Osteoblast (primary cell): ENCODE measurements at places on chromosomes 13 and 19. TPM values are rescaled to one million over a fixed set of nuclear protein-coding genes. Genes with fewer than 3 reads are reported as not detected.

Gene NPAS1
- total RNA-seq, result 0.72 and 1.2 TPM in 2 replicates

Gene MATK
- total RNA-seq, result not detected in 2 replicates

Gene AXL
- total RNA-seq, result 355 and 368 TPM in 2 replicates

DNA sequence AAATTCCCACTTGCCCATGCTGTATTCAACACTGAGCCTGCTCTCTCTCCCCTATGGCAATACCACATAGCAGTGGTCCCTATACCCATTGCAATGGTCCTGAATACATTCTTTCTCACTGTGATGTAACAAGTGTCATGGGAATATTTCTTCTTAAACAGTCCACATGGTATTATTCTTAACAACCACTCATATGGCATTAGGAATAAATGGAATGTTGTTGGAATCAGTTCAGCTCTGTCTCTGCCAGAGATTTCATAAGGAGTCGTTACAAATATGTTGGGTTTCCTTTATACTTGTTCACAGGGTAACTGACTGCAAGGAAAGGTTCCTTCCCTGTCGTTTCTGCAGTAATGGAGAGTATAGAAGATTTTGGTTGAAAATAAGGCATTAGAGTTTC, 128.3 kb upstream of the SPATA13 start:
- no peaks in the 10 kb centered on the region for H3K27me3 ChIP-seq
- peaks cover 38% of the 10 kb centered on the region for H3K4me1 ChIP-seq
- no peaks in the 10 kb centered on the region for H3K36me3 ChIP-seq
- H3K4me3 ChIP-seq, result peak overlapping the region; percentile 24

DNA sequence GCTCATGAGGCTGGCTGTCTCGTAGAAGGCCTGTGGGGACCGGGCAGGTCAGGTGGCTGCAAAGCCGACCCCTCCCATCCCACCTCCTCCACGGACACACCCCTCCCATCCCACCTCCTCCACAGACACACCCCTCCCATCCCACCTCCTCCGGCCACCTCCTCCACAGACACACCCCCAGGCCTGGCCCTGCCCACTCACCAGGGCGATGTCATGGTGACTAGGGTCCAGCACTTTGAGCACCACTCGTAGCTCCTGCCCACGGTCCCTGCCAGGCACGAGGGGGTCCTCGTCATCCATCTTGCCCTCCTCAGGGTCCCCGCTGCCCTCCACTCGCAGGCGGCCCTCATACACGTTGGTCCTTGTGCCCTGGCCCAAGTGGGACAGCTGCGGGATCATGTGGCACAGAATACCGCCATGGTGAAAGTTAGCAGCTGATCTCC, 18.8 kb downstream of the TYK2 start:
- no peak overlapping the region for H3K27ac ChIP-seq
- no peaks in the 10 kb centered on the region for H3K27me3 ChIP-seq
- H3K4me1 ChIP-seq, result no peaks in the 10 kb centered on the region
- DNase-seq, result peak; percentile 71
- H3K4me3 ChIP-seq, result no peak overlapping the region
- H3K36me3 ChIP-seq, result peaks cover 38% of the 10 kb centered on the region

DNA sequence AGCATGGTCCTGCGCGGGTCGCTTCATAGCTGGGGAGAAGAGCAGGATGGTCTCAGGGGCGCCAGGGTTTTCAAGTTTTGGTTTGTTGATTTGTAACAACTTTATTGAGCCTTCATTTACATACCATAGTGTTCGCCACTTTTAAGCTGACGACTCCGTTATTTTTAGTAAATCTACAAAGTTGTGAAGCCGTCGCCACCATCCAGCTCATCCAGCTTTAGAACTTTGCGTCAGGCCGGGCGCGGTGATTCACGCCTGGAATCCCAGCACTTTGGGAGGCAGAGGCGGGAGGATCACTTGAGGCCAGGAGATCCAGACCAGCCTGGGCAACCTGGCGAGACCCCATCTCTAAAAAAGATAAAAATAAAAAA, 404 bp downstream of the C19orf44 start:
- H3K4me3 ChIP-seq, result peak overlapping the region; percentile 93
- H3K36me3 ChIP-seq, result peaks cover 6% of the 10 kb centered on the region
- H3K4me1 ChIP-seq, result peaks cover 4% of the 10 kb centered on the region
- peak overlapping the region; percentile 94 for H3K27ac ChIP-seq
- no peaks in the 10 kb centered on the region for H3K27me3 ChIP-seq

Gene RASAL3
- total RNA-seq, result under 0.01 TPM in 2 replicates

- no peaks in the 10 kb centered on the region for H3K36me3 ChIP-seq
- no peaks in the 10 kb centered on the region for H3K27me3 ChIP-seq
- H3K4me3 ChIP-seq, result no peak overlapping the region
- peak; percentile 68 for DNase-seq
- H3K4me1 ChIP-seq, result peaks cover 12% of the 10 kb centered on the region
Observed at GRCh38 chr19:49746206-49746958, 16.7 kb downstream of the TSKS start.

GRCh38 chr19:46785980-46786235, 2.5 kb downstream of the SLC1A5 start:
- H3K27ac ChIP-seq, result peak overlapping the region; percentile 97
- peak overlapping the region; percentile 80 for H3K4me3 ChIP-seq
- H3K36me3 ChIP-seq, result peaks cover 40% of the 10 kb centered on the region

DNA sequence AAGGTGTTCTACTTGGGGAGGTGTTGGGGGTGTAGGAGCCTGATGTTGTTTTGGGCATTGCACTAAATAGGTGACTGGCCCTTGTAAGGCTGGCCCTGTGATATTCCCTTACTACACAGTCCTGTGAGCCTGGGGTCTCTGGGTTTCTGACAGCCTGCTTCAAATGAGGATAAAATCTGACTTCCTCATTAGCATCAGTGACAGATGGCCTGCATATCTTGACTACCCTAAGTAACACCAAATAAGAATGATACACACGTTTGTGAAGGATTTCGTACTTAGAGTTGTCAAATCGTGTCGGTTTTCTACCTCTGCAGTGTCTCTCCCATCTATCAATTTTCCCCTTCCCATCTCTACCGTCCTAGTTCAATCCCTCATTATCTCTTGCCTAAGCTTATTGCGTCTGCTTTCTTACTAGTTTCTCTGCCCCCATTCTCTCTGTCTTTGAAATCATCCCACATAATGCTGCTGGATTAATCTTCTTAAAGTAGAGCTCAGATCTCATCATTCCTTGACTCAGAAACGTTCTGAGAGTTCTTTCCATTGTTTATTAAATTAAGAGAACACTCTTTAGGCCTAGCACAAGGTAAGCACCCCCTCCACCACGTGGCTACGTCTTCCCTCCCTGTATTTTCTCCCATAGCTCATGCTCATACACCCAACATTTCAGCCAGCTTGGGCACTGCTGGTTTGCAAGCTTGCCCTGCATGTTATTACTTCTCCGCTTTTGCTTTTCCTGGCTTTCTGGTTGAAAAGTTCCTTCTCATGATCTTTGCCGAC, 26.2 kb upstream of the CNMD start:
- no peaks in the 10 kb centered on the region for H3K27me3 ChIP-seq
- H3K4me3 ChIP-seq, result no peak overlapping the region
- no peak for DNase-seq

Gene XPO4
- total RNA-seq, result 19.5 and 20.6 TPM in 2 replicates

Gene NCCRP1
- total RNA-seq, result not detected in 2 replicates

- no peak overlapping the region for H3K27ac ChIP-seq
- no peaks in the 10 kb centered on the region for H3K27me3 ChIP-seq
- H3K4me3 ChIP-seq, result no peak overlapping the region
Observed at GRCh38 chr13:22773465-22773864, 407.3 kb upstream of the SGCG start.

DNA sequence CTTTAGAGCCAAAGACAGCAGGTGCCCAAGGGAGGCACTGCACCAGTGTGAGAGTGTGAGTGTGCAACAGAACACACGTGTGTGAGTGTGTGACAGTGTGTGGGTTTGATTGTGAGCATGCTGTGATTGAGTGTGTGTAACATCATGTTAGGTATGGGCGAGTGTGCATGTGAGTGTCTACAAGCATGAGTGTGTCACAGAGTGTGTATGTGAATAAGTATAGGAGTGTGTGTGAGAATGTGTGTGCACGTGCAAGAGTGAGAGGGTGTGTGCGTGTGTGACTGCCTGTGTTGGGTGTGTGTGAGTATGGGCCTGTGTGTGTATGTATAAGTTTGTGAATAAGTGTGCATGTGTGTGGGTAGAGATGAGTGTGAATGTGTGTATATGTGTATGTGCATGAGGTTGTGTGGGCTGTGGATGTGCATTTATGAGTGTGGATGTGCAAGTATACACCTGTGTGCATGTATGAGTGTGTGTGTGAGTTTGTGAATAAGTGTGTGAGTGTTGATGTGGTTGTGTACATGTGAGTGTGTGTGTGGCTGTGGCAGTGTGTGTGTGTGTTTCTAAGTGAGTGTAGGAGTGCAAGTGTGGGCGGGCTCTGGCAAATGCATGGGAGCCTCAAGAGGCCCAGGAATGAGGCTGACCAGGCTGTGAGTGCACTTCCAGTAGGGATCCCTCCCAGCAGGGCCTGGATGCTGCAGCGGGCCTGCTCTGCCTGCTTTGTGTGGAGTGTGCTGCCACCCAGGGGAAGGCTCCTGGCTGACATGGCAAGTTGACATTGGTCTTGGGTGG, 198.4 kb downstream of the COL4A1 start:
- no peaks in the 10 kb centered on the region for H3K27me3 ChIP-seq
- no peak overlapping the region for H3K27ac ChIP-seq
- peaks cover 24% of the 10 kb centered on the region for H3K4me1 ChIP-seq

DNA sequence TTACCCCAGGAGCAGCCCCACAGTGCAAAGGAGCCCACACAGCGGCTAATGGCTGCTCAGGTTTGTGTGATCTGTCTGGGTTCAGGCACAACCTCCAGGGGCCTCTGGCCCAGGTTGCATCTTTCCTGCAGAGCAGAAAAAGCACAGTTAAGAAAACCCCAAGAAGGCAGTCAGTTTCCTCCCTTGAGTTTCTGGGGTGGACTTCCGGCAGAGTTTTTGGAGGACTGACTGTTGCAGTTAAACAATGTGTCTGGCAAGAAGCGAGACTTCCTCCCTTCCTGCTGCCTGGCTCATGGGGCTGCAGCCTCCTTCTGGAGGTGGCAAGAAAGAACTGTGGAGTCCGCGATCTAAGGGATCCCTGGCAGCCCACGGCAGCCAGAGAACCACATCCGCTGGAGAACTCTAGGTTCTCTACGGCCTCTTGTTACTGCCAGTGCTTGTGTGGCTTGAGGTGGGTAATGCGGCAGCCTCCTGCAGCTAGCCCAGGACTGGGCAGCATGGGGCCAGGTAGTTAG, 114.4 kb downstream of the ZDHHC20 start:
- H3K4me1 ChIP-seq, result no peaks in the 10 kb centered on the region
- H3K27me3 ChIP-seq, result no peaks in the 10 kb centered on the region
- DNase-seq, result no peak
- H3K36me3 ChIP-seq, result no peaks in the 10 kb centered on the region

Gene RDH8
- total RNA-seq, result not detected in 2 replicates

Gene ZNF880
- 18.5 and 27.1 TPM in 2 replicates for total RNA-seq

Gene CRX
- total RNA-seq, result not detected in 2 replicates

- DNase-seq, result no peak
- H3K36me3 ChIP-seq, result no peaks in the 10 kb centered on the region
- H3K27ac ChIP-seq, result no peak overlapping the region
- H3K4me3 ChIP-seq, result no peak overlapping the region
- H3K4me1 ChIP-seq, result no peaks in the 10 kb centered on the region
Observed at GRCh38 chr13:70896136-70896535, 787.9 kb upstream of the KLHL1 start.

Gene TARM1
- not detected in 2 replicates for total RNA-seq

DNA sequence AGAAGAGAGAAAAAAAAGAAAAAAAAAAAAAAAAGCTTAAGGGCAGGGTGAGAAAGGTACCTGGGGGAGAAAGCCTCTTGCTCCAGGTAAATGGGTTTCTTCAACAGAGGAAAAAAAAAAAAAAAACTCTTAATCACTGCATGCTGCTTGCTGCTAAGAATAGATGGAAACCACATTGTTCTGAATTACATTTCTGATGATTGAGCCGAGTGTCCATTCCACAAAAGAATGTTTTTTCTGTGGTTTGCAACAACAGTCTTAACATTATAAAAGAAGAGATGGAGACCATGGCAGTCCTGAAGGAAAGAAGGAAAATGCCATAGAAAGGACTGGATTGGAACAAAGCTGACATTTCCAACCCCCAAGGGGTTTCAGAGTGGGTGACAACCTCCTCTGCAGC, 1312.7 kb downstream of the SLITRK1 start:
- no peak overlapping the region for H3K27ac ChIP-seq
- H3K4me1 ChIP-seq, result no peaks in the 10 kb centered on the region
- H3K4me3 ChIP-seq, result no peak overlapping the region
- no peaks in the 10 kb centered on the region for H3K27me3 ChIP-seq
- no peak for DNase-seq

Gene FGF21
- not detected in 2 replicates for total RNA-seq

Gene MIR17HG
- total RNA-seq, result 3.2 and 4.0 TPM in 2 replicates

Gene SLC15A1
- total RNA-seq, result not detected in 2 replicates

- DNase-seq, result peak; percentile 99
- H3K27me3 ChIP-seq, result no peaks in the 10 kb centered on the region
- H3K27ac ChIP-seq, result peak within 1 kb of the TSS; percentile 15
- peak within 1 kb of the TSS; percentile 76 for H3K4me3 ChIP-seq
Observed at GRCh38 chr19:49690656-49691242, at the start of gene CPT1C. CPT1C (plus strand) TSS chr19:49691116; CDS start chr19:49692253, 1,137 bp downstream.

- no peak within 1 kb of the TSS for H3K27ac ChIP-seq
- no peaks in the 10 kb centered on the region for H3K4me1 ChIP-seq
- H3K27me3 ChIP-seq, result peaks cover 26% of the 10 kb centered on the region
- no peak for DNase-seq
Observed at GRCh38 chr19:46022431-46023310, at the start of gene PGLYRP1. PGLYRP1 (minus strand) TSS chr19:46023053; CDS start chr19:46023021, 32 bp downstream.

Gene ZNF772
- total RNA-seq, result 19.2 and 22.1 TPM in 2 replicates

Gene NKPD1
- total RNA-seq, result 0.29 TPM in 1 of 2 replicates, not detected in the other

- H3K27me3 ChIP-seq, result no peaks in the 10 kb centered on the region
Observed at GRCh38 chr13:93080587-93080986, 146.0 kb upstream of the GPC6 start.

- H3K27ac ChIP-seq, result no peak overlapping the region
- H3K4me3 ChIP-seq, result no peak overlapping the region
- H3K36me3 ChIP-seq, result no peaks in the 10 kb centered on the region
Observed at GRCh38 chr13:95494082-95494681, 58.3 kb upstream of the CLDN10 start.

Gene CNN1
- total RNA-seq, result 7.1 and 9.8 TPM in 2 replicates

- no peaks in the 10 kb centered on the region for H3K4me1 ChIP-seq
- DNase-seq, result no peak
- H3K4me3 ChIP-seq, result no peak overlapping the region
- H3K36me3 ChIP-seq, result no peaks in the 10 kb centered on the region
Observed at GRCh38 chr13:51043310-51043709, 67.8 kb downstream of the C13orf42 start.
